Spinal cord (tissue), 10 donors: ENCODE measurements at places on chromosomes 1 and 21. TPM values are rescaled to one million over a fixed set of nuclear protein-coding genes. Genes with fewer than 3 reads are reported as not detected.

GRCh38 chr21:44919913-44920693 is 596 bp downstream of the ITGB2 start:
- DNase-seq: no peak

DNA sequence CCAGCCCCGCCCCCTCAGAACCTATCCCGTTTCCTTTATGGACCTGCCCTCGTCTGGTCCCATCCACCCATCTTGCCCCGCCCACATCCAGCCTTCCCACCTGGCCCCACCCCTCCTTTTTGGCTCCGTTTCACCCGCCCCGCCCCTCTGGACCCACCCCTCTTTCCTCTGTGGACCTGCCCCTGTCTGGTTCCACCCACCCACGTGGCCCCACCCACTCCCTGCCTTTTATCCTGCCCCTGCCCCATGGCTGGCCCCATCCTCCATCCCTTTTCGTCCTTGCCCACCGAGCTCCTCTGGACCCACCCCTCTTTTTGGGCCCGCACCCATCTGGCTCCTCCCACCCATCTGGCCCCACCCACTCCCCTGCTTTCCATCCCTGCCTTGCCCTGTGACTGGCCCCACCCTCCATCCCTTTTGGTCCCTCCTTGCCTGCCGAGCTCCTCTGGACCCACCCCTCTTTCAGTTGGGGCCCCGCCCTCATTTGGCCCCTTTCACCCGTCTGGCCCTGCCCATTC is 177.3 kb downstream of the CAMTA1 start:
- no peak for DNase-seq

- DNase-seq: no peak
Observed at GRCh38 chr1:154418062-154418921, 13.1 kb downstream of the IL6R start.

The PTAFR gene
- polyA plus RNA-seq: 9.9 TPM
